ENCODE measurements at places on chromosomes 13 and 19.

DNA sequence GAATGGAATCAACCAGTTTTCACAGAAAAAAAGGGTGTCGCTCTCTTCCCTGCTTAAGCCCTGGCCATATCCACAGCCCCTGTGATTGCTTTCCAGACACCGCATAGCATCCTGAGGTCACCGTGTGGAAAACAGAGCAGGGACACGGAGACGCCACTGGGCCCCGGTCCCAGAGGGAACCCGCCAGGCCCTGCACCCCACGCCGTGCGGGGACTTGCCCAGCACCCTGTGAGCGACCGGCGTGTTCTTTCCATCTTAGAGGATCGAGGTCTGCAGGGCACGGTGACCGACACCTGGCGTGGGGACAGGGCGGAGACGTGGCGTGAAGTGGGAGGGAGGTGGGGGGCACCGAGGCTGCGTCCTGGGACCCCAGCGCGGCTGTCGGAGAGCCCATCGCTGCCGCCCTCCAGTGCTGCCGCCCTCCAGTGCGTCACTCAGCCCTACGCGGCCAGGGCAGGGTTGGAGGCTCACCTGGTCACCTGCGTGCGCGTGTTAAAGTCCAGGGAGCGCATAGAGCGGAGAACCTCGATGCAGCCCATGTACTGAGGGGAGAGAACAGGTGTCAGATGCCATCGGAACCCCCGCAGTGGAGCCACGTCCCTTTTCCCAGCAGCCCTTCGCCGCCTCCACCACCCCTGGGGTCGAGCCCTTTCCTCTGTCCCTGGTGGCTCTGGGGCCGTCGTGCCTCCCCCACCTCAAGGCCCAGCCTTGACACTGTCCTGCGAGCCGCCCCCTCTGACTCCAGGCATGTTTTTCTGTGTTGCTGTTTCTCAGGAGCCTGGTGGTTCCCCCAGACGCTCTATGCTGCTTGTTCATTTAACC is 20.2 kb downstream of the SHC2 start:
- no peak for DNase-seq

DNA sequence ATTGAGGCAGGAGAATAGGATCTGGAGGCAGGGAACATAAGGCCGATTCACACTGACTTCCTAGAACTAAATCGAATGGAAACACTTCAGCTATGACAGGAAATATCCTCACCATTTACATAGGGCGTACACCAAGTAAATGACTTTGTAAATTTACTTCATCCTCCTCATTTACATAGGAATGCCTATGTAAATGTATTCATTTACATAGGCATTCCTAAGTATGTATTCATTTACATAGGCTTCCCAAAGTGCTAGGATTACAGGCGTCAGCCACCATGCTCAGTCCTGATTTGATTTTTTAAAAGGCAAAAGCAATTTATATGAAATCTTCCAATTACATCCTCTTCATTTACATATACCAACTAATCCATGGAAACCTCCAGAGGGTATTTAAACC is 133.1 kb upstream of the RFC3 start:
- no peak for DNase-seq

DNA sequence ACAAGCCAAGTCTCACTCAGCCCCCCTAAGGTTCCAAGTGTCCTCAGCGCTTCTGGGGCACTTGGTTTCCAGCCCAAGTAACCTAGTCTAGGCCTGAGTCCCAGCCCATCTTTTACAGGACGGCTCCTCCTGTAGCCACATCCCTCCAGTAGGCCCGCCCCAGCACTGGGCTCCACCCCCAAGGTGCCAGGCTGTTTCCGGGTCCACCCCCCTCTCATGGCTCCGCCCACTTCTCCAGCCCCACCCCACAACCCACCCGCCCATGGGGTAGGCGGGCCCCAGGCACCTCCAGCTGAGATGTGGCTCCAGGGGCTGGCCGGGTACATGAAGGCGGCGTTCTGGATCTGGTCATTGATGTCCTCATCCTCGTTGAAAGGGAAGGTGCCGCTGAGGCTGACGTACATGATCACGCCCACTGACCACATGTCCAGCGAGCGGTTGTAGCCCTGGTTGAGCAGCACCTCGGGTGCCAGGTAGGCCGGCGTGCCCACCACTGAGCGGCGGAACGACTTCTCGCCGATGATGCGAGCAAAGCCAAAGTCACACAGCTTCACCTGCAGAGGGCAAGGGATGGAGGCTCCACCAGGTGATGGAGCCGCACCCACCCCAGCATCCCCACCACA is 17.2 kb upstream of the DACT3 start:
- no peak for DNase-seq

DNA sequence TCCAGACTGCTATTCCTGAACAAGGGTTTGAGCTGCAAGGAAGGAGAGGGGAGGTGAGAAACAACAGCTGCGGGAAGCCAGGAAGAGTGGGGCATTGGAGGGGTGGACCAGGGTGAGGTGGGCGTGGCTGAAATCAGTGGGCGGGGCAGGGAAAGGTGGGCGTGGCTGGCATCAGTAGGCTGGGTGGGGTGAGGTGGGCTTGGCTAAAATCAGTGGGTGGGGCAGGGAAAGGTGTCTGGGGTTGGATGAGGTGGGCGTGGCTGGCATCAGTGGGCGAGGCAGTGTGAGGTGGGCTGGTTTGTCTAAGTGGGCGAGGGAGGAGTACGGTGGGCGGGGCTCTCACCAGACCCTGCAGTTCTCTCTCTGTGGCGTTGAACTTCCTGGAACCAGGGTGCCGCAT is 87.6 kb downstream of the MUC16 start:
- no peak for DNase-seq

DNA sequence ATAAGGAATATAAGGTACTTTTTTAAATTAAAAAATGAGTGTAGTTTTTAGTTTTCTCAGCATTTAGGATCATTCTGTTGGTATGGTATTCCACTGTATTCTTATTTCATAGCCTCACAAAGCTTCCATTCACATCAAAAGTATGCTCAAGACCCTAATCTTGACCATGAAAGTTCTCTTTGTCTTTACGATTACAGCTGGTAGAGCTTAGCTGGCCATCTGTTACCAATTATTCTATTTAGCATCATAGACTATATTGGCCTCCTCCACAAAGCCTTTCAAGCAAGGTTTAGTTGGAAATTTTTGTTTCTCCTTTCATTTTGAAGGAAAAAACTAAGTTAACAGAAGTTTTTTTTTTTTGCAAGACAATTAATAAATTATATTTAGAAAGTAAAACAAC is 245.1 kb downstream of the KCTD12 start:
- no peak for DNase-seq

DNA sequence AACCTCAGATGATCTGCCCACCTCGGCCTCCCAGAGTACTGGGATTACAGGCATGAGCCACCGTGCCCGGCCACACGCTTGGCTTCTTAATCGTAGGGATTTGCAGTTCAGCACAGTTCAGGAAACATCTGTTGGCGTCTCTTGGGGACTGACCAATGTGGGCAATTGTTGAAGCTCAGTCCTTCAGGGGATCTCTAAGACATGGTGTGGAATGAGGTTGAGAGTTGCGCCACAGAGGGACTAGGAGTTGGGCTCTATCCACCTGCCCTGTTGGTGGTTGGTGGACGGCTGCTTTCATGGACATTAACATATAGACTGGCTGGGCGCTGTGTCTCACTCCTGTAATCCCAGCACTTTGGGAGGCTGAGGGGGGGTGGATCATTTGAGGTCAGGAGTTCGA is 37.3 kb upstream of the SIN3B start:
- DNase-seq, result no peak

GRCh38 chr13:49694446-49694845 is 3.2 kb upstream of the EBPL start:
- no peak for DNase-seq

DNA sequence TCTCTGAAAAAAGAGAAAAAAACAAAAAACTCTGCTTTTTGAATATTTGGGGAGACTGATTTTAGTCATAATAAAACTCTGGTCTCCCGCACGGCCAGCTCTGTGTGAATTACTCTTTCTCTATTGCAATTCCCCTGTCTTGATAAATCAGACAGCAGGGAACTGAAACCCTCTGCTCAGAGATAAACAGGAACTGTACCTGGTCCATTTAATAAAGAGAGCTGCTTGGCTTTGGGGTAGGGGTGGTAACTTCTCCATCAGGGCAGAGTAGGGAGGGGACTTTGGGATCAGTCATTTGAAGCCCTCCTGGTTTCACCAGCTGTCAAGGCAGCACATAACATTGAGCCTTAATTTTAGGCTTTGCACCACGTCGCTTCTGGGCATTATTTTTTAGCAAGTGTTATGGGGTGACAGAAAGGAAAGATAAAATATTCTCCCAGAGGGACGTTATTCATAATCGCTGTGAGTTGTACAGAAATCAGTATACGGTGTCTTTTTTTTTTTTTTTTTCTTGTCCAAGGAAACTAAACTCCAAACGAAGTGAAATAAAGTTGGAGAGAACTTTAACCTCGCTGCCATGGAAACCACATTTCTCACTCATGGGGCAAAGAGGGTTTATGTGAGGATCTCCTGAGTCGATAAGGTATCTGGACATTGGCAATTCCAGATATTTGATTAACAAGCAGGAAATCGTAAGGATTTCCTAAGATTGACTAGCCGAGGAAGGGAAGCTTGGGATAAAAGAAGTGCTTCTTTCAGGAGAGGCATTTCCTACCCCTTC is 99.0 kb upstream of the MRI1 start:
- no peak for DNase-seq

GRCh38 chr13:51243832-51244231 is 21.6 kb downstream of the FAM124A start:
- no peak for DNase-seq

DNA sequence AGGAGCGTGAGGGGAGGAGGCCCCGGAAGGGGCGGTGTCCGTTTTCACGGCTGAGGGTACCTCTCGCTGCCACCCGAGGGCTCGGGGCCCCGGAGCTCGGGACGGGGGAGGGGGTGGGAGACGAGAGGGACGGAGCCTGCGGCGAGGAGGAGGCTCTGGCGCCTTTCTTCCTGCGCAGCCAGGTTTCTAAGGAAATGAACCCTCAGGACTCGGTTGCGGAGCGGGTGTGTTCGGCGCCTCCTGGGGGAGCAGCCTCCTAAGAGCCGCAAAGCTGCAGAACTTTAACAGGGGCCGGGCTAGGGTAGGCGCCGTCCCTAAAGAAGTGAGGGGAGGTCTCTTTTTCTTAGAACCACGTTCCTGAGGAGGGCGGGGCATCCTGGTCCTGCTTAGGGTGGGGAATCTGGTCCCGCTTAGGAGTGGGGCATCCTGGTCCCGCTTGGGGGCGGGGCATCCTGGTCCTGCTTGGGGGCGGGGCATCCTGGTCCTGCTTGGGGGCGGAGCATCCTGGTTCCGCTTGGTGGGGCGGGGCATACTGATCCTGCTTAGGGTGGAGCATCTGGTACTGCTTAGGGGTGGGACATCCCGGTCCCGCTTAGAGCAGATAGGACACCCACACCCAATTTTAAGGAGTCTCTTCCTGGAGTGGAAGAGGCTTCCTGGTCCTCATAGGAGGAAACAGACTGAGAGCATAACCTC is 6.2 kb downstream of the SYT5 start:
- no peak for DNase-seq

GRCh38 chr13:27408074-27408473 is 16.3 kb upstream of the GTF3A start:
- no peak for DNase-seq
